ENCODE measurements at places on chromosomes 3 and 15.

GRCh38 chr3:161914703-161915417, 418.3 kb downstream of the OTOL1 start:
- DNase-seq = peak; percentile 79

- no peak for DNase-seq
These were observed 511.7 kb upstream of the CDIN1 start for GRCh38 chr15:36067483-36068274.

DNA sequence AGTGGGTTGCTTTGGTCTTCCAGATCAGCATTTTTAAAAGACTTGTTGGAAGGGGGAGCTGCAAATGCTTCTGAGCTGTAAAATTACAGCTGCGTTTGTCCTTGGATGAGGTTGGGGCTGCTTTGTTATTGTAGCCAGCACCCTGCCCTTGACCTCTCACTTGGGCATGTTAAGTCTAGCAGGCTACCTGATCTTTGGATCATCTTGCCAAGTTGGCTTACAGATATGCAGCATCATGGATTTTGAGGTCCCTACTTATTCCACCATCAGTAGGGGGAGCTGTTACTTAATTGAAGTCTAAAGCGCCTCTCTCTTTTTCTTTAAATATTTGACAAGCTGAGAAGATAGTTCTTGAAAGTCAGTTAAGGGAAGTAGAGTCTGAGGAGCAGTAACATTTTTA, 793.0 kb downstream of the MCTP2 start:
- no peak for DNase-seq

DNA sequence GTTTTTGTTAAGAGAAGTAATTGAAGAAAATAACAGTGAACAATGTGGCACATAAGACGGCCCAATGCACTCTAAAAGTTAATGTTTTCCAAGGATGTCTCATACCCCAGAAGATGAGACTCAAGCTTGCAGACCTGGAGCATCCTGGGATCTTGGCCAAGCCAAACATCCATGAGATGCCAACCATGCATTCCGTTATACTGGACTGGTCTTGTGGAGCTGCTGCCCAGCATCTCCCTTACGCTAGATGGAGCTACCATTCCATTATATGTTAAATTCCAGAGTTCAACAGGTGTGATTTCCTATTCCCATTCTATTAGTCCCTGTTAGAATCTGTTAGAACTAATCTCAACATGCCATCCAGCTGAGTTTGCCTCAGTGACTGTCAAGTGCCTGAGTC, 181.8 kb downstream of the PDCD6IP start:
- no peak for DNase-seq

DNA sequence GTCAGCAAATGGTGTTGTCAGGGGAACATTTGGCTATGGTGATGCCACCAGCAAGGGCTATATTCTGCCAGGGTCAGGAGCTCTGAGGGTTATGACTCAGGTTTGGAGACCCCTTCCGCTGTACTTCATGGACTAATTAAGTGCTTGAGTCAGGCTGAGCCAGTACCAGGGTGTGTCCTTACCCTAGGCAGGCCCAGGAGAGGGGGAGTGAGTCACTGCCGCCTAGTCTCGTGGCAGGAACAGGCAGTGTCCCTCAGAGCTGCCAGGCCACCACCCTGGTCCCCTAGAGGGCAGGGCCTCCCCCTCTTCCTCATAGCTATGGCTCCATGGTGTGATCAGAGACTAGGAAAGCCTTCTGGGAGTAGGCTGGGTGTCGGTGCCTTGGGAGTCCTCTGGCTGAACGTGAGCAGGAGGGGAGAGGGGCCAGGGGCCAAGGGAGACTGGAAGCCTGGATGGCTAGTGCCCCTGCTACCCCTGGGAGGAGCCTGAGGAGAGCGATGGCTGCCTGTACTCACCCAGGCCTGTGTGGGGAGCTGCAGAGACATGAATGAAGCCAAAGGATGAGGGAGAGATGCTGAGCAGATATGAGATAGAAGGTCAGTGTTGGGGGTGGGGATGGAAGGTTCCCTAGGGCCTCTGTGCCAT, 10.6 kb downstream of the MAPKAPK3 start:
- no peak for DNase-seq

GRCh38 chr3:7382293-7383010, 521.5 kb downstream of the GRM7 start:
- no peak for DNase-seq

- no peak for DNase-seq
These were observed 2.0 kb upstream of the CILP start for GRCh38 chr15:65213241-65213640.

DNA sequence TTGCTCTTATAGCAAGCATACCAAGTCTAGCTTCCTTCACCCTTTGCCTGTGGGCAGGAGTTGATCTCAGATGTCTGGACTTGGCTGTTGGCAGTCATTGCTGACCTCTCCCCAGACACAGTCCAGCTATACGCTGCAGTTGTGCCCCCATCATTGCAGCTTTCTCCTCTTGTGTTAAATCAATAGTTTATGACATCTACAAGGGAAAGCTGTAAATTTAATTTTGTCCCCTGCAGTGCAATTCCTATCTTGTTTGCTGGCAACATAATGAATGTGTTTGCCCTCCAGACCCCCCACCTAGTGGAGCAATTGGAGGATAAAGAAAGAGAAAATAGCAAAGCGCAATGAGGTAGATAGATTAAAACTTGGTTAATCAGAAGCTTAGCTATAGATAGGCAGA, 280.2 kb downstream of the LSAMP start:
- DNase-seq = no peak

- DNase-seq = no peak
These were observed 27.1 kb downstream of the TBC1D2B start for GRCh38 chr15:78050441-78050809.

DNA sequence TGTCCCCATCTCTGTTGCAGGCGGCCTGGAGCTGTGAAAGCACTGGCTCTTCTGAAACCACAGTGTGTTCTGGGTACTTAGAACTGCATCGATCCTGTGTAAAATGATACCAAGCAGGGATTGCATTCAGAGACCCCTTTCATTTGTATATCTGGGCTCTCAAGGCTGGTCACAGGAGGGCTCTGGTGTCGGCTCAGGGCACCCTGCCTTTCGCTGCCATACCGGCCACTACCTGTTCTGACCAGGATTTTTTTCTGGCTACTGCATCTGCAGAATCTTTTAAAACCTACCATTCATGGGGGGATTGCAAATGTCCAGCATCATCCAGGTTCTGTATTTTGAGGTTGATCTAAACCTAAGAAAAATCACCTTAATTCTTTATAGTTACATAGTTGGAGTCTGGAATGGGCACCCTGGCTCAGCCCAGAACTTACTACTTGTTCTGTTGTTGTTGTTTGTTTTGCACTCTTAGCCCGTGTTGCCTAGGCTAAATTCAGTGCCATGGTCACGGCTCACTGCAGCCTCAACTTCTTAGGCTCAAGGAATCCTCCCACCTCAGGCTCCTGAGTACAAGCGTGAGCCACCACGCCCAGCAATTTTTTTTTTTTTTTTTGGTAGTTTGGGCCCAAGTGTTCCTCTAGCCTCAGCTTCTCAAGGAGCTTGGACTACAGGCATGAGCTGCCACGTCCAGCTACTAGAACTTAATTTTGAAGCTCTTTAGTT, 52.7 kb downstream of the TRIM71 start:
- no peak for DNase-seq

- no peak for DNase-seq
These were observed 94.9 kb downstream of the ST6GAL1 start for GRCh38 chr3:187025254-187025655.

GRCh38 chr15:66946578-66947164, 118.7 kb upstream of the SMAD3 start:
- peak; percentile 15 for DNase-seq

DNA sequence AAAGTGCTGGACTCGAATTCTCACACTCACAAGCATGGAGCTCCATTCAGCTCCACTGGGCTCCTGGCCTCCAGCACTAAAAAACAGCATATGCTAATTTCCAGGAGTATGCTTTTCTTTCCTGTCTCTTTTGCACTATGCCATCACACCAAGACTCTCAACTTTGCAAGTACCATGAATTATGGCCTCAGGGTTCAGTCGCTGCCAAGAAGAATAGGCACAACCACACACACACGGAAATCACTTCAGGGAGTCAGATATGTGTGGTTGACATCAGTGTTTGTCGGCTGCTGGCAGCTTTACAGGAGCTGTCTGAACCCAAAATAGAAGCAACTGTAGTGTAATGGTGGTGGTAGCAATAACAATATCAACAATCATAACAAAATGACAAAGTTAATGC, 305.0 kb upstream of the SLCO3A1 start:
- no peak for DNase-seq

DNA sequence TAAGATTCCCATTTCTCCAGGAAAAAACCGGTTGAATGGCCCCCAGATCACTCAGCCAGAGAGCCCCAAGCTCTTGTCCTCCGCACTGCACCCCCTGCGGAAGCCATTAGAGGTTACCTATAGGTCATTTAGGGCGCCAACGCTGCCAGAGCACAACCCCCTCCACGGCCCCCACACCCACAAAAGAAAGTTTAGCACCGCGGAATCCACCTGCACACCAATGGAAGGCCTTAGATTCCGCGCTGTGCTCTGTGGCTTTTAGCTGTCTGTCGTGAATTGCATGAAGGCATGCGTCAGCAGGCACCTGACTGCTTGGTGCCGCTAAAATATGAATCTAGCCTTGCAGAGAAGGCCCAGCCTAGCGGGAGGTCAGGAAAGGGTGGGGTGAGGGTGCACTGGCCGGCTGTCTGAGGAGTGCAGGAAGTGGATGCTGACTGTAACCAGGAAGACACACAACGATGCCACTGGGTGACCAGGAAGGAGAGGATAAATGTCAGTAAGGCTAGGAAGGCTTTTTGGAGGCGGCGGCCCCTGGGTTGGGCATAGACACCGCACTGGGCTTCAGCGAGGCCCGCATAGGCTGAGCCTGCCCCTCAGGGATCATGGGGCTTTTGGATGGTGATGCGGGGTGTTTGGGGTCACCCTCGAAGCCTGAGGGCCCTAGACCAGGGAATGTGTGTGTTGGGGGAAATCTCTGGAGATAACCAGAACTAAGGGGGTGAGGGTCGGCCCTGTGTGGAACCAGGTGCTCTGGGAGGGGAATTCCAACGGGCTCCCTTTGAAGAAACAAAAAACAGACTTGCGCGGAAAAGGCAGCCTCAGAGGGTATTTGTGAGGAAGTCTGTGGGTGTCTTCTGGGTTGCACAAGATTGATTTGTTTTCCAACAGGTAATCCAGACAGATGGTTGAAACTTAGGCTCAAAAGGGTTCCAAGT, 976 bp upstream of the NUP210 start:
- DNase-seq = no peak

DNA sequence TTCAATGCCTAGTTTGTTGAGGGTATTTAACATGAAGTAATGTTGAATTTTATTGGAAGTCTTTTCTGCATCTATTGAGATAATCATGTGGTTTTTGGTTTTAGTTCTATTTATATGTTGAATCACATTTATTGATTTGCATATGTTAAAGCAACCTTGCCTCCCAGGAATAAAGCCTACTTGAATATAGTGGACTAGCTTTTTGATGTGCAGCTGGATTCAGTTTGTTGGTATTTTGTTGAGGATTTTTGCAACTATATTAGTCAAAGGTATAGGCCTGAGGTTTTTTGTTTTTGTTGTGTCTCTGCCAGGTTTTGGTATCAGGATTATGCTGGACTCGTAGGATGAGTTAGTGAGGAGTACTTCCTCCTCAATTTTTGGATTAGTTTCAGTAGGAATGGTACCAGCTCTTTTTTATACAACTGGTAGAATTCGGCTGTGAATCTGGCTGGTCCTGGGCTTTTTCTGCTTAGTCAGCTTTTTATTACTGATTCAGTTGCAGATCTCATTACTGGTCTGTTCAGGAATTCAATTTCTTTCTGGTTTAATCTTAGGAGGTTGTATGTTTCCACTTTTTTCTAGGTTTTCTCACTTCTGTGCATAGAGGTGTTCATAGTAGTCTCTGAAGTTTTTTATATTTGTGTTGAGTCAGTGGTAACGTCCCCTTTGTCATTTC, 209.8 kb upstream of the RBMS3 start:
- DNase-seq = no peak

GRCh38 chr3:68523330-68523729, 409.0 kb downstream of the TAFA4 start:
- no peak for DNase-seq

DNA sequence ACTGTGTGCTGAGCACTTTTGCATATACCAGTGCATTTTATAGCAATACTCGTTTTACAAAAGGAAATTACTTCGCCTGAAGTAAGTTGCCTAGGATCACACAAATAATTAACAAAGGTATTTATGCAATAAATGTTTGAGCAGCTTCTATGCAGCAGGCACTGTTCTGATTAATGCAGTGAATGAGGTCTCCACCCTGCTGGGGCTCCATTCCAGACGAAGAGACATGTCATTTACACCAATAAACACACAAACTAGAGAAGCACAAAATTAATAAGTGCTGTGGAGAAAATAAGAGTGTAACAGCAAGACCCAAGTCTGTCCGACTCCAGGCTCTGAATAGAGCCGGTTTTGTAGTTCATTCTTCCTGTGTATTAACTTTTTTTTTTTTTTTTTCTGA, 17.5 kb downstream of the NOX5 start:
- DNase-seq = no peak

DNA sequence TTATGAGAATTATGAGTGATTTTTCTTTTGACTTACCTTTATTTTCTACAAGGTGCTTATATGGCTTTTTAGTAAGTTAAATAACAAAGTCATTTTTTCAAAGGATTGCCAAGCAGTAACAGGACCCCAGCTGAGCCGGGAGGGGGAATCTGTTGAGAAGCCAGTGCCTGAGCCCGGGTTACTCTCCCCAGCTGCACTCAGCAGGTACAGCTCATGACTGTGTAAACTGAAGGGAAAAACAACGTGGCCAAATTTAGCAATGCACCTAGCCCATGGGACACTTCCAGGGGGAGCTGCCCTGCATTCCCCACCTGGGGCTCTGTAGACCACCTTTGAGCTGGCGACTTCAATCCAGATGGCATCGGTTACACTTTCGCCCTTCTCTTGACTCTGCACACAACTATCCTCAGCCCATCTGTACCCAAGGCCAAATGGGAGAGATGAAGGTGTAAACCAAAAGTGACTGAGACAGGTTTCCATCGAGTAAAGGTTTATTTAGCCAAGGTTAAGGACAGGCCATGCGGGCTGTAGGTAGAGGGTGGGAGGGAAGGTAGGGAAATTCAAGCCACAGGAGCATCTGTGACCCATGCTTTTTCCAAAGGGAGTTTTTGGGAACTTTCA, 18.2 kb upstream of the HCN4 start:
- no peak for DNase-seq

DNA sequence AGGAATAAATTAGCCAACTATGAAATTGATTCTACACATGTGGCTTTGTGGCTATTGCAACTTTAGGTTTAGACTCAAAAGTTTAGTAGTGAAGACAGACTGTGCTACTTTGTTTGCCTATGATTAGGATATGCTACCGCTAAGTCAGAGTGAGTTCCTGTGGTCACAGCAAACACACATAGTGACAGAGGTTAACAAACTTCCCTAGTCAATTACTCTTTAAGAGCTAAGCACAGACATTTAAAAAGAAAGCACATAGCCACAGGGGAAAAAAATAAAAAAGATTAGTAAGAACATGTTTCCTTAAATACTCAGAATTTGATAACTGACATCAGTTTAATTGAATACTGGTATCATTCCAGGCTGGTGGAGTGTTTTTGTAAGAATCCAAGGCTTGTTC, 207.1 kb downstream of the GBE1 start:
- no peak for DNase-seq

- DNase-seq = no peak
These were observed 13.4 kb downstream of the RTP1 start for GRCh38 chr3:187210545-187211327.

GRCh38 chr3:139119331-139120025, 74.8 kb upstream of the PRR23C start:
- no peak for DNase-seq

GRCh38 chr3:195906865-195907683, 1.3 kb downstream of the TNK2 start:
- DNase-seq = no peak
